ENCODE measurements at places on chromosomes 7 and 10.

DNA sequence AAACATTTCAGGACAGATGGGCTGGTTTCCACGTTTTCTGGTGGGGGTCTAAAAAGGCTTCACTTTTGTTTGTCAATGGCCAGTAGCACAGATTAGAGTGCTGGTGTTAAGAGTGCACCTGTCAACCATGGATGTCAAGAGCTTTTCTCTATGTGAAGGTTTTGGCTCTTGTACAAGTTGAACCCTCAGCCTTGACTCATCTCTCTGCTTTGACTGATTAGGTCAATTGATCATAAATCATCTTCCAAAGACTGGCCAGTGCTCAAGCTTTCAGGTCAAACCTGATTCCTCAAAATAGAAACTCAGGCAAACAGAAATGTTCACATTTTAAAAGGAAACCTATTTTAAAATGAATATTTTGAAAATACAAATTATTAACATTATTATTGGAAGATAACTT lies 59.6 kb upstream of the SP4 start:
- no peak for DNase-seq

GRCh38 chr10:17196573-17196972 lies 4.9 kb downstream of the TRDMT1 start:
- no peak for DNase-seq

DNA sequence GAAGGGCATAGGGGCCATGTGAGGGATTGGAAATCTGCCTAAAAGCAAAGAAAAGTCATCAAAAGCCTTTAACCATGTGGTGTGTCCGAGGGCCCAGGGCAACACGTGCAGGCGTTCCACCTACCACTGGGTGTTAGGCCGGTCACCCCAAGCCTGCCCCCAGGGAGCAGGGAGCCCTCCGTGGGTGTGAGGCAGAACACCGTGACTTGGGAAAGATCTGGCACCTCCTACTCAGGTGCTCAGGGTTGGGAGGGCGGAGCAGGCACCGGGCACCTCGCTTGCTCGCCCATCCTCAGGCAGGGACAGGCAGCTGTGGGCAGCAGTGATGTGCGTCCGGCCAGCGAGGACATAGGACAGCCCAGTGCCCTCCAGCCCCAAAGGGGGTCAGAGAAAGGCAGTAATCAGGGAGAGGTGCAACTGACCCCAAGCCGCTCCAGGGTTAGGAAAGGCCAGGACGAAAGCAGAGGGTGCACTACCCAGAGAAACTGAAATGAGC lies 80.7 kb upstream of the CHST15 start:
- DNase-seq = no peak

- DNase-seq = no peak
Observed at GRCh38 chr10:30749385-30749784, 119.8 kb upstream of the LYZL2 start.

GRCh38 chr10:122279725-122280141 lies 8.6 kb downstream of the BTBD16 start:
- DNase-seq = no peak

DNA sequence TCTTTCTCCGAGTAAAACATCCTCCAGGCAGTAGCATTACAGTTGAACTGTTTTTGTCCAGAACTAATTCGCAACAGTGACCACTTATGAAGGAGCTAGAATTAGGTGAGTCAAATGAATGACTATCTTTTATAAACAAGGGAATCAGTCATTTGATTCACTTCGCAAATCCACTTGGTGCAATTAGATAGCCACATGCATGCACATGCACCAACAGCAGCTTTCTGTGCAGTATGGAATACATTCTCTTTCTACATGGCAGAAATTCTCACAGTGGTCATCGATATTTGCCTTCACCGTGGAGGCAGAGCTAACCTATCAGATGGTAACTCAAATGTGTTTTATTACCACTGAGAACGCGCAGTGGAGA lies 118.8 kb downstream of the CDK6 start:
- DNase-seq = no peak

- DNase-seq = no peak
Observed at GRCh38 chr10:86300399-86300925, 66.1 kb downstream of the GRID1 start.

- DNase-seq = no peak
Observed at GRCh38 chr10:27481486-27481885, 22.6 kb upstream of the RAB18 start.

GRCh38 chr10:77592946-77593636 lies 44.5 kb downstream of the KCNMA1 start:
- no peak for DNase-seq

DNA sequence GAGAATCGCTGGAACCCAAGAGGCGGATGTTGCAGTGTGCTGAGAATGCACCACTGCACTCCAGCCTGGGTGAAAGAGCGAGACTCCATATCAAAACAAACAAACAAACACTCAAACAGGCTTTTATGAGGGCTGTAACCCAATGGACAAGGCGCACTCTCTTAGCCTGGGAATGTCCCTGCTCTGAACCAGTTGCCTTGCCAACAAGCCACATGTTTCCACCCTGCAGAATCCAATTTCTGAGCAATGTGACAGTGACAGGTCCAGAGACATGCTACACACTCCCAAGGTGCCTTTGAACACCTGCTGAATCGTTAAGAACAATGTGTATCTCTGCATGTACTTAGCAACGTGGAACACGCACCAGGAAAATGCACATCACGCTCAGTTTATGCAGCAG lies 186.8 kb upstream of the AUTS2 start:
- no peak for DNase-seq

- DNase-seq = no peak
Observed at GRCh38 chr7:142359694-142360279, 101.9 kb upstream of the PRSS58 start.

DNA sequence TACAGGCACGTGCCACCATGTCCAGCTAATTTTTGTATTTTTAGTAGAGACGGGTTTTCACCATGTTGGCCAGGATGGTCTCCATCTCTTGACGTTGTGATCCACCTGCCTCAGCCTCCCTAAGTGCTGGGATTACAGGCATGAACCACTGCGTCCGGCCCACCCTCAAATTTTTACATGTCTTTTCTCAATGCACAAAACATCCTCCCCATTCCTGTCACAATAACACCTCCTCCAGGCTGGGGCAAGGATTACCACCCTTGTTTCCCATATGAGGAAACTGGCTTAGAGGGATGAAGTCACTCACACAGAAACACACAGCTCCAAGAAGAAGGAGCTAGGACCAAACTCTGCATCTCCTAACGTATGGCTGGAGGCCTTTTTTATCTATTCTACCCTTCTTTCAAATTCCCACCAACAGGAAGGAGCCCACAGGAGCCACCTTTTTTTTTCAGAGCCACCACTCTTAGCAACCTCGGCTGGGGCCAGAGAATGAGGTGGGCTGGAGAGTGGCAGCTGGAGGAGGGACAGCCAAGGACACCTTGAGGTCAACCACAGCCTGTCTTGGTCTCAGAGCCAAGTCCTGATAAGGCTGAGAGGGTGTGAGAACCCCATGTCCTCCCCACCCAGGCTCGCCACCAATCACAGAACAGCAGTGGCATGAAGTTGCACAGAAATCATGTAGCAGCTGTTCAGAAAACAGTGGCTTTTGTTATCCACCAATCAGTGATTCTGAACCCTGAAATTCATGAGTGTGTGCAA lies 113.1 kb upstream of the PDLIM1 start:
- no peak for DNase-seq

- DNase-seq = no peak
Observed at GRCh38 chr7:136326045-136326609, 349.0 kb upstream of the MTPN start.

- no peak for DNase-seq
Observed at GRCh38 chr7:45118292-45118691, 6.8 kb upstream of the TBRG4 start.

- DNase-seq = no peak
Observed at GRCh38 chr10:96658844-96659243, 61.5 kb downstream of the PIK3AP1 start.

- no peak for DNase-seq
Observed at GRCh38 chr7:80480566-80480965, 31.3 kb downstream of the GNAT3 start.

DNA sequence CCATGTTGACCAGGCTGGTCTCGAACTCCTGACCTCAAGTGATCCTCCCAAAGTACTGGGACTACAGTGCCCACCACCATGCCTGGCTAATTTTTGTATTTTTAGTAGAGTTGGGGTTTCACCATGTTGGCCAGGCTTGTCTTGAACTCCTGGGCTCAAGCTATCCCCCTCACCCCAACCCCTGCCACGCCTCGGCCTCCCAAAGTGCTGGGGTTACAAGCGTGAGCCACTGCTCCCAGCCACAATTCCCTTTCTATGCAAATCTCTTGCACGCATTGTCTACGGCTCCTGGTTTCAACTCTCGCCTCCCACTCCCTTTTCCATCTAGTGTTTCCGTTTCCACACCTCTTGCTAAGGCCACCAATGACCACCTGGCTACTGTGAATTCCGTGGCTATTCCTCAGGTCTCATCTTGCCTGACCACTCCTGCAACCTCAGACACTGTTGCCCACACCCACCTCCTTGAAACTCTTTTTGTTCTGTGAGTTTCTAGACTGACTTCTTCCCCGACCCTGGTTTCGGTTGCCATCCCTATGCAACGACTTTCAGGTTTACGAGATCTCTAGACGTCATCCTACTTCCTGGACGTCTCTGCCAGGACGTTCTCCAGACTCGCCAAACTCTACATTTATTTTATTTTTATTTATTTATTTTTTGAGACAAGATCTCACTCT lies 3.4 kb downstream of the CLDN3 start:
- DNase-seq = no peak

DNA sequence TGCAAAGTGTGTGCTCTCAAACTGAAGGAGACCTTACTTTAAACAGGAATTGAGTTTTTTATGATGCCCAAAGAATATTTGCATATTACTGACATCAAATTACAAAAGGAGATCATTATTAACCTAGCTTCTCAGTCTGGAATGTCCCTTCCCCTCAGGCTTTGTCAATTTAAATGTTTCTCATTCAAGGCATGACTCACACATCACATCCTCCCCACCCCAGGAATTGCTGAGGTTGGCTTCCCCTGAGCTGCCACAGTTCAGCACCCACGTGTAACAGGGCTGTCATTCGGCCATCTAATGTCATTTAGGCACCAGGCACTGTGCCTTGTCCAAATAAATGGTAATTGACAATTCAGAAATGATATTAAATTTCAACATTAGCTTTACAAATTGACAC lies 305.9 kb upstream of the MGMT start:
- no peak for DNase-seq

GRCh38 chr7:258476-259190 lies 31.3 kb upstream of the FOXL3 start:
- DNase-seq = no peak

- no peak for DNase-seq
Observed at GRCh38 chr7:105278973-105279687, 109.6 kb downstream of the SRPK2 start.

DNA sequence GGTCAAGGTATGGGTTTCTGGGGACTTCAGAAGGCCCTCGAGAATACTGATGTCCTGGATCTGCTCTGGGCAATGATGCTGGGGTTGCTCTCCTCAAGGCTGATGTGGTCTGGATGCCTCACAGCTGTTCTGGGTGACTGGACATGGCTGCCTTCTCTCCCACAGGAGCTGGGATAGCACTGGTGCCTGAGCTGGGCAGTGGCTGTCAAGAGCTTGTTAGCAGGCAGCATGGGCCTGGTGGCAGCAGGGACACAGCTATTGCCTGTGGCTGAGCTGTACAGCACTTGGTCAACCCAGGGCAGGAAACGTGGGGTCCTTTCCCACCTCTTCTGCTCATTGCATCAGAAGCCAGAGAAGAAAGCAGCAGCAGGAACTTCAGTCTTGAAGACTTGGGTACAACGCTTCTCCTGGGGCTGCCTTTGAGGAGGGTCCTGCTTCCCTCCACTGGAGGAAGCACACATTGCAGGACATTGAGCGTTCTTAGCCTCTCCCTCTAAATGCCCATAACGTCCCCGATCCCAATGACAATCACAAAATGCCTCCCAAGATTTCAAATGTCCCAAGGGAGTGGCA lies 13.0 kb downstream of the ADCYAP1R1 start:
- no peak for DNase-seq

- no peak for DNase-seq
Observed at GRCh38 chr10:1166101-1166827, 110.1 kb downstream of the WDR37 start.

GRCh38 chr7:127771707-127772106 lies 119.7 kb downstream of the SND1 start:
- no peak for DNase-seq

- no peak for DNase-seq
Observed at GRCh38 chr10:101545898-101546297, 42.2 kb downstream of the POLL start.

GRCh38 chr7:76381814-76382213 lies 23.0 kb upstream of the YWHAG start:
- DNase-seq = no peak

- no peak for DNase-seq
Observed at GRCh38 chr7:123067814-123068213, 72.3 kb upstream of the TAS2R16 start.

DNA sequence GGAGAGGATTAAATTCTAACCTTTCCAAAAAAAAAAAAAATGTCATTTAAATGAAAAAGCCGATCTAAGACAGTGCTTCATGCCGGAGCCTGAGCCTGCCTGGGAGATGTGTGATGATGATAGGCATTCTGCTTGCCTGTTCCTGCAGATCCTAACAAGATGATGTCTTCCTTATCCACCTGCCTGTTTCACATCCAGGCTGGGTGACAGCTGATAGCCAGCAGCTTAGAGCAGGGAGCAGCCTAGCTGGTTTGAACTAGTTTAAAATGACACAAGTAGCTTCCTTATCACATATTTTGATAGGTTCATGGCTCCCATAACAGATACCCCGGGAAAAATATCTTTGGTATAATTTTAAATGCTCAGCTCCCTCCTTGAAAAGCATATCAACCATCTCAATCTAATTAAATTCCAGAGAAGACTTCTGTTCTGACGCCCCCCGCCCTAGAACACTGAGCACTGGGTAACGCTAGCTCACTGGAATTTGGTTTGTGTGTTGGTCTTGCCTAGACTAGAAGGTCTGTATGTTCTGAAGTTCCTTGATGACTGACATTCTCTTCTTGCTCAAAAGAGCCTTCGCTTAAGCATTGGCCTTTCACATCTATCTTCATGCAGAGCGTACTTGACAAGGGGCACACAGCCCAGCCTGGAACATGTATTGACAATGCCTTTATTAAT lies 96.9 kb upstream of the FGFR2 start:
- no peak for DNase-seq

GRCh38 chr10:6482737-6483357 lies 97.2 kb downstream of the PRKCQ start:
- DNase-seq = no peak

- DNase-seq = no peak
Observed at GRCh38 chr10:103396789-103397087, 312 bp downstream of the PDCD11 start.

DNA sequence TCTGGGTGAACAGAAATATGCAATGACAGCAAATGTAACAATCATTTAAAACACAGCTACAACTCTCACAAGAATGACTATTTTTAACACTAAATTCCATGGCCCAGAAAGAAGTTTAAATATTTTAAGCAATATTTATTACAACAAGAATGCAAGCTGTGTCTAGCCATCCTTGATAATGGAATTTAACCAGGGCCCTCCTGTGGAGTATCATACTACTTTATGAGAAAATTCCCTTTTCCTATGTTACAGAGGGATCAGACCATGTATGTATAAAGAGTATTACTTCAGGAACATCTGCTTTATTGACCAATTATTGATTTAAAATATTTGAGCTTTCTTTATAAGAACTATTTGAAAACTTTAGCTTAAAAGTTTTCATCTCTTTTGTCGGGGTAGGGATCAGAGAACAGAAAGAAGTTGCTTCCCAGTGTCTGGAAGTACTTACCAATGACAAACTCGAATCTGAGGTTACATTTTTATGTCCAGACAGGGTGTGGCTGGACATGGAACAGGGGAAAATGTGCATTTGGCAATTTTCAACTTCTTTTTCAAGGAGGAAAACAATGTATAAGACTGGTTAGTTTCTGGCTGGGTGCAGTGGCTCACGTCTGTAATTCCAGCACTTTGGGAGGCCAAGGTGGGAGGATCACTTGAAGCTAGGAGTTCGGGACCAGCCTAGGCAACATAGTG lies 48.3 kb upstream of the NRBF2 start:
- DNase-seq = no peak

Data from activated CD4-positive, CD25-positive, alpha-beta regulatory T cell (primary cell).